ENCODE measurements at places on chromosomes 12 and 14.
A peak's percentile ranks its signal among the peaks of the same experiment; 100 is the strongest.

DNA sequence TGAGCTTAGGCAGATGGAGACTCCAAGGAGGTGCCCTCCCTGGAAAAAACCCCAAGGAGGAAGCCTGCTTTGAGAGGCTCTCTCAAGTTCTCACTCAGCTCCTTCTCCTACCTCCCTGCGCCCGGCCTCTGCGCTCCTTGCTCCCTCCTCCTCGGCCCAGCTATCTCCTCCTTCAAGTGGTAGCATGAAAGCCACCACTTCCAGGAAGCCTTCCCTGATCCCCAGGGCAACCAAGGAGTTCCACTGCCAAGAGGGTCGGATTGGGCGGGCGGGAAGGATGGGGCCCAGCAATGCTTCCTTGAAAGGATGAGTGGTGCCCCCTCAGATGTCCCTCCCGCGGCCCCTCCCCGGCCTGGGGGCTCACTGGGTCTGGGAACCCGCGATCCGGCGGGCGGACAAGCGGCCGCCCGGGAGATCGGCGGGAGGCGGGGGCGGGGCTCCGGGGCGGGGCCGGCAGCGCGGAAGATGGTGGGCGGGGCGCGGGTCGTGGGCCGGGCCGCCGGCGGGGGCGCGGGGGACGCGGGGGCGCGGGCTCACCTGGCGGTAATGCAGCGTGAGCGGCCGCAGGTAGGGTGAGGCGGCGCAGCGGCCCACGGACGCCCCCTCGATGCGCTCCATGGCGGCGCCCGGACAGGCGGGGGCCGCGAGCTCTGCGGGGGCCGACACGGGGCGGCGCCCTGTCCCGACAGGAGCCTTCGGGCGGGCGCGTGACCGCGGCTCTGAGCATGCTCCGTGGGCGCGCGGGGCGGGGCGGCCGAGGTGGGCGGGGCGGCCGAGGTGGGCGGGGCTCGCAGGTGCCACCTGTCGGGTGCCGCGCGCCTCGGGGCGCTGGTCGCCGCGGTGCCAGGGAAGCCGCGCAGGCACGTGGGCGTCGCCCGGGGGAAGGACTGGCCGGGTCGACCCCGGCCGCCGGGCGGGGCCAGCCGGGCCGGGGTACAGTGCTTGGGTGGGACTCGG lies at the start of gene NUDT14:
Gene NUDT14, minus strand, starts transcription at position 721 of the 957 bp plus-strand sequence. Its CDS starts 103 bp downstream, at position 618.
- DNase-seq: peak; percentile 67

GRCh38 chr12:80549298-80549697 lies 105.3 kb downstream of the PTPRQ start:
- no peak for DNase-seq

- DNase-seq: no peak
These were observed 57.6 kb upstream of the ATP2B1 start for GRCh38 chr12:89765959-89766824.

- DNase-seq: no peak
These were observed 45.1 kb downstream of the AKAP6 start for GRCh38 chr14:32374155-32374554.

DNA sequence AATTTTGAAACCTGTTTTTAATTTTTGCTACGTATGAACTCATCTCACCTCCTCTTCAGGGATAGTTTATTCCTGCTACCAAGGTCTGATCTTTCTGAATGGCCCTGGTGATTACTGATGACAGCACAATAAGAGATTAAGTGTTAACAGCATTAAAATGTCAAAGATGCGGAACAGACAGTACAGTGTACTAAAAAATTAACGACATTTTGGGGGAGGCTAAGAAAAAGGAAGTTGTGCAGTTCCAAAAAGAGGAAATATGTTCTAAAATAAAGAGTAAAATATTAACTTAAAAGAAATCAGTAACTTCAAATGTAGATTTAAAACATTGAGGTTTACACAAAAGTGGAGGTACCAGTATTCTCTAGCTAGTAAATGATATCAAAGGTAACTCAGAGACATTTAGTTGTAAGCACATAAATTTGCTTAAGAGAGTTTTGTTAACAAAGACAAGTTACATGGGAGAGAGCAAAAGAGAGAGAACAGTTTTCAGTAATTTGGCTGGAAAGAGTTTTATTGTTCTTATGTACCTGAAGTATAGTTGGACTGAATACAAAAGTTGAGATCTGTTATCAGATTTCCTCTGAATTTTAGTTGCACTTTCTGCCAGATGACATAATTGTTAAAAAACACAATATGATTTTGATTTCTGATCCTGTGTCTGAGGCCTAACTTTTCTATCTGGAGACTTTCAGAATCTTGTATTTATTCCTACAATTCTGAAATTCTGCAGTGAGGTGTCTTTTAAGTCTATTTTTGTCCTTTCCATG lies 4.2 kb upstream of the CLECL1 start:
- DNase-seq: no peak

DNA sequence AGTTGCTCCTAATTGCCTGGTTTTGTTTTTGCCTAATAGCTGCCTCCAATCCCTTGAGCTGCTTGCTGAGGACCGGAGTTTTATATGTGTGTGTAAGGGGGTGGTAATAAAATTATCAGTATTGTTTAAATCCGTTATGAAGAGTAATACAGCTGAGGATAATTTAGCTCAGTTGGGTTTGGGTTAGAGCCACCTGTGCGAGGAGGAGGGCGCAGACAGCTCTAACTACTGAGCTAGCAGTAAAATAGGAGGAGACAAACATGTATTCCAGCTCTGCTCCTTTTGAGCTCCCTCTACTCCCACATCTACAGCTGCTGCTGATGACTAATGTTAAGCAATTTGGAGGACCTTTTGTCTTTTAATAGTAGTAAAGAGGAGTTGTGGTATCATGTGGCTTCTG lies 61.5 kb downstream of the SPATS2 start:
- no peak for DNase-seq

GRCh38 chr12:120101617-120102016 lies 14.9 kb downstream of the RAB35 start:
- DNase-seq: no peak

- no peak for DNase-seq
These were observed 2.3 kb upstream of the GARIN2 start for GRCh38 chr14:67186789-67187584.

- no peak for DNase-seq
These were observed 58.0 kb downstream of the PAPLN start for GRCh38 chr14:73295198-73295796.

- no peak for DNase-seq
These were observed 15.2 kb downstream of the HHIPL1 start for GRCh38 chr14:99660006-99660566.

DNA sequence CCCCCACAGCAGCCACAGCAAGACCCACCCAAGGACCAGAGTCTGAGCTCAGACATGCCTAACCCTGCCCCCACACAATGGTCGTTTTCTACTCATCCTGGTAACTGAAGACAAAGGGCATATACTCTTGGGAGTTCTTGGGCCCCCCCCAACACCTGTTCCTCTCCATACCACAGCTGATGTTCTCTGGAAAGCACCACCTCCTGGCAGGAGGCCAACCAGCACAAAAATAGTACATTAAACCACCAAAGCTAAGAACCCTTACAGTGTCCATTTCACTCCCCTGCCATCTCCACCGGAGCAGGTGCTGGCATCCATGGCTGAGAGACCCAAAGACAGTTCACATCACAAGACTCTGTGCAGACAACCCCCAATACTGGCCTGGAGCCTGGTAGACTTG lies 80.6 kb upstream of the DAAM1 start:
- no peak for DNase-seq

GRCh38 chr14:99644723-99645544 lies at the start of gene HHIPL1:
Gene HHIPL1, plus strand, starts transcription at chr14:99645129. Its CDS starts 79 bp downstream, at chr14:99645208.
- DNase-seq: no peak

GRCh38 chr14:68477461-68478085 lies 315.3 kb downstream of the ZFP36L1 start:
- no peak for DNase-seq

DNA sequence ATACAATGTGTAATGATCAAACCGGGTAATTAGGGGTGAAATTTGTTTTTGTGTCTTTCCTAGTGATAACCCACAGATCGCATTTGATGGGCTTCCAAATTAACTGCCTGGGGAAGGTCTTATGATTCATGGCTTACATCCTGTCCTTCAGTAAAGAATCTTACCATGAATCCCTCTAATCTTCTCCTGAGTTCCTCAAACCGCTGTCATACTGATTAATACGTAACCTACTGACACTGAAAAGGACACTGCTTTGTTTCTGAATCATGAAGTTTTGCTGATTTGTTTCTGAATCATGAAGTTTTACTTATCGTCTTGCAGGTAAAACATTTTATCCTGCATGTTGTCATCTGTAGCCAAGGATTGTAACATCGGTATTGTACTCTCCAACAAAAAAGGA lies 52.0 kb upstream of the CRY1 start:
- no peak for DNase-seq

GRCh38 chr14:65180725-65181025 lies 78.4 kb upstream of the MAX start:
- DNase-seq: no peak

DNA sequence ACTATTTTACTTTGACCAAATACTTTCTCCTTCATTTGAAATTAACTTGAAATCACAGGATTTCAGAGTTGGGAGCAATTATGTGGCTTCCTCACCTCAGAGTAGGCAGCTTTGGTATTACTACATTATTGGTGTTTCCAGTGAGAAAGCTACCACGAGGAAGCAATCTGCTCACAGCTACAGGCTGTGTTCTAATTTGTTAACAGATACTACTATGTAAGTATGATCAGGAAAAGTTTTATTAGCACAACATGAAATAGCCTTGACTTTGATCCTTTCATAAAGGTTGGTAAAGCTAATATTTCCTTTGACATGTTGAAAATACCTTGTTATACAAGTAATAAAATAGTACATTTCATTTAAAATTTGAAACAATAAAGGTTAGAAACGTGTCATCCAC lies 30.6 kb downstream of the TAOK3 start:
- DNase-seq: no peak

DNA sequence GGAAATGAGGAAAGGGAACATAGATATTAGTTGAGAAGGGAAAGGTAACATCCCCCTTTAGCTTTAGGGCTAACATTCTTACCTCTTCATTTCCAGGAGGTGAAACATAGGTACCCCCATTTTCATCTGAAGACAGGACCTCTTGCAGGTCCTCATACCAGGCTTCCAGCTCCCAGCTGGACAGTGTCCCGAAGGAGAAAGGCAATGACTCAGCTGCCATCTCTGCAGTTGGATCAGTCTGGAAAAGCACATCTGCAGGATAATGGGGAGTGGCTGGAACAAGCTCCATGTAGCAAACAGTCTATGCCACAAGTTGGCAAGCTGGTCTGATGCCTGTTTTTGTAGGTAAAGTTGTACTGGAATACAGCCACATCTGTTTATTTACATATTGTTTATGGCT lies 3.1 kb downstream of the DDIT3 start:
- DNase-seq: no peak

DNA sequence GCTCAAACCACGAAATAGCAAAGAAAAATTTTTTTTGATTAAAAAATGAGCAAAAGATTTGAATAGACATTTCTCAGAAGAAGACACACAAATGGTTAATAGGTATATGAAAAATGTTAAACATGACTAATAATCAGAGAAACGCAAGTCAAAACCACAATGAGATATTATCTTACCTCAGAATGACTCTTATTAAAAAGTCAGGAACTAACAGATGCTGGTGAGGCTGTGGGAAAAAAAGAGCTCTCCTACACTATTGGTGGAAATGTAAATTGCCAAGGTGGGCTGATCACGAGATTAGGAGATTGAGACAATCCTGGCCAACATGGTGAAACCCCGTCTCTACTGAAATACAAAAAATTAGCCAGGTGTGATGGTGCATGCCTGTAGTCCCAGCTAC lies 315.5 kb upstream of the FLRT2 start:
- DNase-seq: no peak

DNA sequence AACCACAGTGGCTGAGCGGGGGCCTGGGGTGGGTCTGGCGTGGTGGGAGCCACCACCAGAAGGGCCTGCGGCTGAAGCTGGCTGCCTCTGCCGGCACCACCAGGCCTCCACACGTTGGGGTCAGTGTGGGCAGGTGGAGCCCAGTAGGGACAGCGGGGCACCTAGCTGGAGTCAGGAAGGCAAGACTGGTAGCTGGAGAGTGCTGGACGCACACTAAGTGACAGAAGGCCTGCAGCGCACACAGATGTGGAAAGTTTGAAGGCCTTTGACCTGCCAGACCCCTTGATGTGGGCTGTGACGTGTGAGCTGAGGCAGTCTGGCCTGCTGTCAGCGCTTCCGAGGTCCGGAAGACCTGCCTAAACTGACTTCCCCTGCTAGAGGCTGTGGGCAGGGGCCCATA lies 26.3 kb downstream of the RIN3 start:
- DNase-seq: no peak

GRCh38 chr14:64844272-64844671 lies 35.4 kb downstream of the SPTB start:
- DNase-seq: no peak

DNA sequence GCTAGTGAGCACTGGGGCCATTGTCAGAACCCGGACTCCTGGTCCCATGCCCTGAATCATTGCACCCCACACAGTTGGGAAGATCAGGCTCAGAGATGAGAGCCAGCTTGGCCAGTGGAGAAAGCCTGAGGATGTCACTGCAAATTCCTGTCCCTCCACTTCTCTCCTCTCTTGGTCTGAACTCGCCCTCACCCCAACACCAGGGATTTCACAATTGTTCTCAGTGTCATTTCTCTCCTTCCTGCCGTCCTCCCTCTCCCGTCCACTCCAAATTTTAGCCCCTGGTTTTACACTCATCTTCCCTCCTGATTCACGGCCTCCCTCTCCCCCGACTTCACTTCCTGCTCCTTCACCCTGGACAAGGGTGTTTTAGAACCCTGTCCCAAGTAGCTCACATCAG lies 11.1 kb downstream of the KRT75 start:
- DNase-seq: no peak

GRCh38 chr14:71181215-71182003 lies 274.1 kb downstream of the PCNX1 start:
- DNase-seq: no peak

DNA sequence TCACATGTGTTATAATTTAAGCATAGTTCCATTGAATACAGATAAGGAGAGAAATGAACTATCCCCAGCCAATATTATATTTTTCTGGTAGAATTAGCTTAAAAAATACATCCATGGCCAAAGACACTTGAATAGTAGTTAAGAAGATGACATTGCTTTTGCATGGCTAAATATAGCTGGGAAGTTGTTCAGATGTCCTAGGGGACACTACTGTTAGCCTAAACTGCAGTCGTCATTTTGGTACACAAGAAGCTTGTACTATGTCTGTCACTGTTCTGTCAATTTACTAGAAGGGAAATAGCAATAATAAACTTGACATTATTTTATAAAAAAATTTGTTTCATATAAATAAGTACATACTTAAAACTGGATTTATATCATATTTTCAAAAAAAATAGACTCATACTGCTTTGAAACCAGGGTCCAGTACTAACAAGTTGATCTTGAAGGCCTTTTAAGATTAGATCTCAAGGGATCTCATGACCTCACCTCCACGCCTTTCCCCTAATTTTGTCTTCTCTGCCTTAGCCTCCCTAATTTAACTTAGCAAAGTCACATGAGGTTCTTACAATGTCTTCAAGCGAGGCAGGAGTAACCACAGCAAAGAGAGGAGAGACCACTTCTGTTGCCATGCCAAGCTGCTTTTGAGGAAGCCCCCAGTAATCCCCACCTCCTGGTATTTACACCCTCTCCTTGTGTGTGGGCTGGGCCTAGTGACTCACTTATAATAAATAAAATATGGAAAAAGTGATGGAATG lies 81.0 kb downstream of the AVPR1A start:
- no peak for DNase-seq

GRCh38 chr12:57535764-57536596 lies 11.0 kb downstream of the DCTN2 start:
- no peak for DNase-seq

- DNase-seq: no peak
These were observed 6.7 kb downstream of the TESPA1 start for GRCh38 chr12:54977857-54978256.

GRCh38 chr12:113735131-113735530 lies 231.0 kb downstream of the RBM19 start:
- no peak for DNase-seq

- no peak for DNase-seq
These were observed 414.8 kb downstream of the SLC6A15 start for GRCh38 chr12:84497819-84498218.
